Stimulated activated CD8-positive, alpha-beta memory T cell treated with anti-CD3 and anti-CD28 coated beads, Interleukin-4, amount 100 ng/mL, for 1 hour (primary cell): ENCODE measurements at places on chromosomes 5 and 9.

- no peak for DNase-seq
Measured at GRCh38 chr5:172511952-172512351, 57.6 kb upstream of the SH3PXD2B start.

DNA sequence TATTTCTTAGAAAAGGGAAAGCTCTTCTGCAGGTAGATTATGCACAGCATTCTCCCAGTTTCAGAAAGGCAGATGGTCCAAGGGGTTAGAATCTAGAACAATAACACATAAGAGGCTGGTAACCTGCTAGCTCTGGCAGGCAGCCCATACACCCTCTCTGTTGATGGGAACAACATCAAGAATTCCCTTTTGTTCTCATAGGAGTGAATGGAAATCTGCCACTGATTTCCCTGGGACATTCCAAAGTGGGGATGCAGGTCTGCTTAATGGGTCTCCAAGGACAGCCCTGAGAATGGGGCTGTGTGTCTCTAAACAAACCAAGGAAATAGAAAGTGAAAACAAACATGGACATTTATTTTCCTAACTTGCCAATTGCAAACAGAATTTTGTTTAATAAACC lies 456.8 kb downstream of the EBF1 start:
- no peak for DNase-seq

DNA sequence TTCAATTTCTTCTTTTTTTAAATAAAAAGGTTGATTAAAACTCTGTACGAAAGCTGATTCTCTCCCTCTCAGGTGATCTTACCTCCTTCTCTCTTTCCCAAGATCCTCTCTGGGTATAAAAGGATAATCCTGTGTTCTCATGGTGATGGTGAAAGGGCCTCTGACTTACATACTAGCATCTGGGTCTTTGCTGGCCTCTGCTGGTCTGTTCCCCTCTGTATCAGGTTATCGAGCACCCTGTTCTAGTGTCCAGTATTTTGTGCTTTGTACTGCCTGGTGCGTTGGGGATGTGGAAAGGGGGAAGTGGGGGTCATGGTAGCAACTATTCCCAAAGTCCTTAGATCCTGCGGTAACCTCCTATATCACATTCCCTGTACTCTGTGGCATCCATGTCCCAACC lies 328.9 kb downstream of the NR2F1-AS1 start:
- no peak for DNase-seq

DNA sequence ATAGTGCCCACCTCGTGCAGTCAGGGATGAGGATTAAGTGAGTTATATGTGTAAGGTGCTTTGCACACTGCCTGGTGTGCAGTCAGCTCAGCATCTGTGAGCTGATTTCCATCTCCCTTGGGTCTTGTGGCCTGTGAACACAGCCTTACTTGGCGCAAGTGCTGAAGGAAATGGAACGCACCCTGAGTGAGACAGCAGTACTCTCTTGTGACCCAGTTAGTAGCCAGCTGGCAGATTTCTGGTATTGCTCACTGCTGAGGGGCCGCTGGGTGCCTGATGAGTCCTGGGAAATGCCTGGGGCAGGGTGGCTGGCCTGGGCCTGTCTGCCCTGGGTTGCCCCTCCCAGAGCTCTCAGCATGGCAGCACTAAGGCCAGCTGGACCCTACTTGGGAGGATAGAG lies 90.9 kb upstream of the BOD1 start:
- no peak for DNase-seq

DNA sequence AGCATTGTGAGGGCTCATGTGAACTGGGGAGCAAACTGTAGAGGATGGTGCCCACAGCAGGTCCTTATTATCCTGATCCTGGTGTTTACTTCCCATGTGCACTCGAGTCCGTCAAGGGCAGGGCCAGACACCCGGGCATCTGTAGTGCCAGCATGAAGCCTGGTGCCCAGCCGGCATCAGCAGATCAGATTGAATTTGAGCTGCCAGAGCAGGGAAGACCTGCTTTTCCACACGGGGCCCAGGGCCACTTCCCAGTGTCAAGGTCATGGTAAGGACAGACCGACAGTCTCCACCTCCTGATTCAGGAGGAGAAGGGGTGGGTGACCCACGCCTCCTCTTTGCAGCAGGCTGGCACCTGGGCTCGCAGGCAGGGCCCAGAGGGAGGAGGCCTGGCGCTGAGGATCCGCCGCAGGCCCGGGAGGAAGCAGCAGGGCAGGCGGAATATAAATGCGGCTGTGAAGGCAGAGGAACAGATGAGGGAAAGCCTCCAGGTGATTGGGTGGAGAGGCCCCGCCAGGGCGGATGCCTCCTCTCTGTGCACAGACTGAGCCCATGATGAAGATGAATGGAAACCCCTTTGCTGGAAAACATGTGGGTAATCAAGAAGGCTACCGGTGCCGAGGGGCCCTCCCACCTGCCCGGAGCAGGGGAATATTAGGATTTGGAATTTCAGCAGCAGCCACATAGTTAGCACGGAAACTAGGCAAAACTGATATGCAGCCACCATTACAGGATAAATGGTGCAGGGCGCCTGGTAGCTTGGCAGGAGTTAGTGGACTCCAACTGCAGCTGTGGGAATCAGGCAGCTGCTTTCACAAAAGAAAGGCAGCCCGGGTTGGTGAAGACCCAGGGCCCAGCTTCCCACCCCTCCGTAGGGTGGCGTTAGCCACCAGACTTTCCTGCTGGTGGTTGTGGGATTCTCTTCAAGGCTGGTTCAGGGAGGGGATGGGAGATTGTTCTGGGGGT lies 114.9 kb downstream of the GAPVD1 start:
- DNase-seq, result no peak

- no peak for DNase-seq
Measured at GRCh38 chr5:177176175-177176711, 42.7 kb downstream of the NSD1 start.

GRCh38 chr5:75277463-75277862 lies 40.8 kb upstream of the ANKRD31 start:
- DNase-seq, result no peak

GRCh38 chr5:127513408-127513970 lies 4.0 kb upstream of the PRRC1 start:
- no peak for DNase-seq

DNA sequence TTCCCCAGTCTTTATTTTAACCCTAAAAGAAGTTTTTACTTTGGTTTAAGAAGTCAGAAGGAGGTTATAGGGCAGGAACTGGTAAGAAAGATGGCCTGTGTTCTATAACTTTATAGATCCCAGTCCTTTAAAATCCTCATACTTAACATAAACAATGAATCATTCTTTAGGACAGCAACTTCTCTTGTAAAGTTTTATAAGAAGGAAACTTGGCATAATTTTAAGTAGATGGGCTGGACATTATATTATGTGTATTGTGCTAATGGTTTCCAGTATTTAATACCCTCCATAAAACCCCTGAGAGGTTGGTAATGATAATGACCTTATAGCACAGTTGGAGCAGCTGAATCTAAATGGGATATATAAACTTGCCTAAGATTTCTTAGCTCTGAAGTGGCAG lies 247.2 kb downstream of the FAM170A start:
- DNase-seq, result no peak

DNA sequence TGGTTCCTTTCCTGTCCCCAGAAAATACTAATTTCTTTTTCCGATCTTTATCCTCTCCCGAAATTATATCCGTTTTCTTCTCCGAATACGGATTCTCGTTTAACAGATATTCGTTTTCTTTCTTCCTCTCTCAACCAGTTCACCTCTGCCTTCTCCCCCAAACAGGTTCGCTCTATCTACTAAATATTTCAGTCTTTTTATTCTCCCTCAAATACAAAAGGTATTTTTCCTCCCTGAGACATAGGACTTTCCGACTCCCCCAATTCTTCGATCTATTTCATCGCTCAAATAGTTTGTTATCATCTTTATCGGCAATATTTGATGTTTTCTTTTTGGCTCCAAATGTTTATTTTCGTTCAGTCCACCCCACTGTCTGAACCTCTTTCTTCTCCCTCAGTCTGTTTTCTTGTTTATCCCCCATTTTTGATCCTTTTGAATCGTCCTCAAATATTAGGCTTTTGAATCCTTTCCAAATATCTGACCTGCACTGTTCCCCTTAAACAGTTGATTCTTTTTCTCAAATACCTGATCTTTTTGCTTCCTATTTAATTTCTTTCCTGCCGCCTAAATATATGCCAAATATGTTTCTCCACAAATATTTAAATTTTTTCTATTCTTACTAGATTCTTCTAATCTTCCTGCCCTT lies 4.4 kb downstream of the PITX1 start:
- no peak for DNase-seq

- DNase-seq, result no peak
Measured at GRCh38 chr5:112681481-112681908, 56.2 kb upstream of the APC start.

DNA sequence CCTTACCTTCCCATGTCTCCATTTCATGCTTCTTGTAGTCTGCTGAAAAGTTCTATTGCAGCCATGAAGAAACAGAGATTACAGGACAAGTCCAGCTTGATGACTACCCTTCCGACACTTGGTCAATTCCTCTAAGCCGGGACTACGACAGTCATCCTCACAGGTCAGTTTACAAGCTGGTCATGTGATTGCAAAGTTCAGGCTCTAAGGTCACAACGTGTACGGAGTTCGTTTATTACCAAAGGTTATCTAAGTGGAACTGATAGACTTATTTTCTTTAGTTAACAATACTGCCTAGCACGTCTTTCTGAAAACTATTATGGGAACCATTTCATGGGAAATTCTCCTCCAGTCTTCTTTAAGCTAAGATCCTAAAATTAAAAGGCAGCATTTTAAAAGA lies 88.5 kb upstream of the NR5A1 start:
- DNase-seq, result no peak

- DNase-seq, result no peak
Measured at GRCh38 chr9:135281791-135282737, 194.6 kb downstream of the OLFM1 start.

GRCh38 chr5:6820851-6821479 lies 107.7 kb downstream of the TENT4A start:
- DNase-seq, result no peak

GRCh38 chr5:151115272-151115905 lies 34.6 kb upstream of the TNIP1 start:
- peak; percentile 52 for DNase-seq

DNA sequence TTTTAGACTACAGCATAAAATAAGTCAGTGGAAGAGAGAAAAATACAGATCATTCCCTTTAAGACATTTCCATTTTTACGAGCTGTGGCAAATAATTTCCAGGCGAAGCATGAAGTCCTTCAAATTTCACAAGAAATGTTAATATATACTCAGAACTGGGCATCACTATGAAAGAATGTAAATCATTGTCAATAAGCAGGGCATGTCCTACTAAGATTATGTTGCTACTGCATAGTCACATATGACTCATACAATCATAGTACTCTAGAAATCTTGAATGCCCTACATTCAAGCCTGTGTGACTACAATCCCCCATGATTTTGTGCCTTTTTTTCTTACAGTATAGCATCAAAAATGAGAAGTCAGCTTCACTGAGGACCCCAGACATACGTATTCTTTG lies 485.2 kb upstream of the FTMT start:
- DNase-seq, result no peak

DNA sequence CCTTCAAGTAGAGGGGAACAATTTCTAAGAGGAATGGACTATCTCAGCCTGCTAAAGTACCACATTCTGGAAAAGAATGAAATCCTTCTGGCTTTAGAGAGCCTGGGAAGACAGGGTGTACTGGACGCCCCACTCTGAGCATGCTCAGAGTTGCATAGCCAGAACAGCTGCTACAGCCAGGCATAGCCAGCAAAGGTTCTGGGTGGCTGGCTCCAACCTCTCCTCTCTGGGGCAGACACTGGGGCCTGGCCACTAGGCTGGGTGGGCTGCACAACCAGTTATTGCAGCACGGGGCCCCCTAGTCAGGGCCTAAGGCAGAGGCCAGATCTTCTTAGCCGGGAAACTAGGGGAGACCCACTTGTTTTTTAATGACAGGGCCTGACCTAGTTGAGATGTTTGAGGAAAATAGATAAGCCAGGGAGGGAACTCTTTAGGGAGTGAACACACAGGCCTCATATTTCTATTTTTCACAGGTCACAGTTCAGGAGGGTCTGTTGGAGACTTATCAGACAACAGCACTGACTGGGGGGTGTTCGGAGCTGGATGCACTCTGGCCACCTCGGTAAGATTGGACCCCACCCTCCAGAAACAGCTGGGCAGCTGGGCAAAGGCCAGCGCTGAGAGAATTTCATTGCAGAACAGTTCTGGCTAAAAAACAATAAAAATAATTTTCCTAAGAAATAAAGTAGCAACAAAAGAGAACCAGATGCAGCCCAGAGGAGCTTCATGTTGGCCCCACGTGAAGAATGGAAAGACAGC lies 142.9 kb downstream of the LPAR1 start:
- DNase-seq, result no peak

DNA sequence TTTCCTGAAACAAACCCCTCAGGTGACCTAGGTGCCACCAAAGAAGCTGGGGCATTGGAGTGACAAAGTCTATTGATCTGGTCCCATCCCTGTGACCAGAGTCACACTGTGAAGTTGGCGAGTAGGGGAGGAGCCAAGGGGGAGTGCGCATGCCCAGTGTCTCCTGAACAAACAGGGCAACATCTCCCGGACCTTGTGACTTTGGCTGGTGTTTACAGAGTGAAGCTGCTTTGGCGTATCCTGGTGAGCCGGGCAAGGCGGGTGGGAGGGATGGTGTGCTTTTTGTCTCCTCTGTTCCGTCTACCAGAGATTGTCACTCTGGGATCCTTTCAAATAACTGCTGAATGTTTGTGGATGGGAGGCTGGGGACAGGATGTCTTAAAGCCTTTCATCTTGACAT lies 204.5 kb downstream of the HSPA4 start:
- DNase-seq, result no peak

GRCh38 chr5:96968614-96969013 lies 32.7 kb downstream of the LNPEP start:
- DNase-seq, result no peak

GRCh38 chr5:54959673-54960418 lies 25.5 kb downstream of the ESM1 start:
- DNase-seq, result no peak

DNA sequence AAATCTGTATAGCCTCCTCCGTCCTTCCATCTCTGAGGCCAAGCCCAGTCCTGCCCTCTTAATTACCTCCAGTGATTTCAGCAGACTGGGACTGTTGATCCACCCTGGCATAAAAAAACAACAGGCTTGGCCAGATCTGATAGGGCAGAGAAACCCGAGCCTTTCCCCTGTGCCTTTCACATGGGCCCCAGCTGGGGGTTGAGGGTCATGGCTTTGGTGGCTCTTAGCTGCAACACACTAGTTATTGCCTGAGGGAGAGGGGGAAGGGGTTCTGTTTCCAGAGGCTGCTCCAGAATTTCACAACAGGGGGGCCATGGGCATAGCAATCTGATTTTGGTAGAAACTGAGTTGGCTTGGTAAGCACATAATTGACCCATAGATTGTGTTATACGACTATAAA lies 21.2 kb upstream of the PANK3 start:
- DNase-seq, result no peak
